HEK293T (cell line): ENCODE measurements at places on chromosomes 6 and 20.
A peak's percentile ranks its signal among the peaks of the same experiment; 100 is the strongest.

DNA sequence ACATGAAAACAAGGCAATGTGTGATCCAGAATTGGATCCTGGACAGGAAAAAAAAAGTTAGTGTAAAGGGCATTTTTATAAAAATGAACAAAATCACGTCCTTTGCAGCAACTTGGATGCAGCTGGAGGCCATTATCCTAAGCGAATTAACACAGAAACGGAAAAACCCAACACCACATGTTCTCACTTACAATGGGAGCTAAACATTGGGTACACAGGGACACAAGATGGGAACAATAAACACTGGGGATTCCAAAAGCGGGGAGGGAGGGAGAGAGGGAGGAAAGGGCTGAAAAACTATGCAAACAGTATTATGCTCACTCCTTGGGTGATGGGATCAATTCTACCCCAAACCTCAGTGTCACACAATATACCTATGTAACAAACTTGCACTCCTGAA lies 91.4 kb upstream of the BTBD3 start:
- no peak for DNase-seq

DNA sequence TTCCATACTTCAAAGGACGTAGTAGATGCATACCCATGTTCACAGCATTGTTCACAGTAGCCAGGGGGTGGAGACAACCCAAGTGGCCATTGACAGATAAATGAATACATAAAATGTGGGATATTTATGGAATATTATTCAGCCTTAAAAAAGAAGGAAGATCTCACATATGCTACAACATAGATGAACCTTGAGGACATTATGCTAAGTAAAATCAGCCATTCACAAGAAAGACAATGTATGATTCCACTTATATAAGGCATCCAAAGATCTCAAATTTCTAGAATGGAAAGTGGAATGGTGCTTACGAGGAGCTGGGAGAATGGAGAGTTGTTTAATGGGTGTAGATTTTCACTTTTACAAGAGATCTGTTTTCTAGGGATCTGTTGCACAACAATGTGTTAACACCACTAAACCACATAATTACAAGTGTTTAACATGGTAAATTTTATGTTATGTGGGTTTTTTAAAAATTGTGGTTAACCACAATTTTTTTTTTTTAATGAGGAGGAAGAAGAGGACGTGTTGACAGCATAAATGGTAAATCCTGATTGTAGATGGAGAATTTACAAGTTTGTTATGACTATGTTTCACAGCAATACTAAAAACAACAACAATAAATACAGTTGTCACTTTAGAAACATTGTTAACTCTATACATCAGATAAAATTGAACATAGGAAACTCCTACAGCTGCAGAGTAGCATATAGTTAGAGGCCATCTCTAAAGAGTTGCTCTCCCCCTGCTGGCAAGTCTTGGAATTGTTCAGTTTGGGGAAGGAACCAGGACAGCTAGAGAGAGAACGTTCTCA lies 41.6 kb downstream of the CCN2 start:
- DNase-seq: peak; percentile 68

GRCh38 chr6:72959821-72960220 lies 265.5 kb downstream of the KHDC1L start:
- no peak for DNase-seq

DNA sequence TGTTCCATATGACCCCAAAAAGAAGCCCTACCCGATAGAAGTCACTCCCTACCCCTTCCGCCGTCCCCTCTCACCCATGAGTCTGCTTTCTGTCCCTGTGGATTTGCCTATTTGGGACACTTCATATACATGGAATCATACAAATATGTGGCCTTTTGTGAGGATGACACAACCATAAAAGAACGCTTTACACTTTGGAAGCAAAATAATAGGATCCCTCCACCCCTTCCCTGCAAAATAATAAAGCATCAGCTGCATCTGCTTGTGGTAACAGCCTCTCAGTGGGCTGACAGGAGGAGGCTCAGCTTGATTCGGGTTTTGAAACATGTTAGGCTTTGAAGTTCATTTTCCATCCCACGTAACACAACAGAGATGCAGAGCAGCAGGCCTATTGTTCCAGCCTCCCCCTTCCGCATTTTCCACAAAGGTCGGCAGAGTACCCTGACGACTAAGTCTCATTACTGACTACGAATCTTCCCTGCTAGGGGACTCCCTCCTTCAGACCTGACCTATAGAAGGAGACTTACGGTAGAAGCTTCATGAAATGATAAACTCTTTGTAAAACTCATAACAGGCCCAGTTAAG lies 99.1 kb downstream of the ALDH8A1 start:
- no peak for DNase-seq

GRCh38 chr6:118705544-118706491 lies 54.4 kb upstream of the CEP85L start:
- DNase-seq: no peak

GRCh38 chr6:33030245-33030644 lies 20.9 kb upstream of the HLA-DOA start:
- DNase-seq: no peak

DNA sequence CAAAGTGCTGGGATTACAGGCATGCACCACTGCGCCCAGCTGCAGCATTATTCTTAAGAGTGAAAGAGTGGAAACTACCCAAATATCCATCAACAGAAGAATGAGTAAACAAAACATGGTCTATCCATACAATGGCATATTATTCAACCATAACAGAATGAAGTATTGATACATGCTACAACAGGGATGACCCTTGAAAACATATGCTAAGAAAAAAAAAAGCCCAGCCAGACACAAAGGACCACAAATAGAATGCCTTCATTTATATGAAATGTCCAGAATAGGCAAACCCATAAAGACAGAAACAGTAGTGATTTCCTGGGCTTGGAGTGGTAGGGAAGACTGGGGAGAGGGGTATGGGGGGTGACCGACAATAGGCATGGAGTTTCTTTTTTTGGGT lies 7.1 kb downstream of the TUBB2B start:
- DNase-seq: no peak

DNA sequence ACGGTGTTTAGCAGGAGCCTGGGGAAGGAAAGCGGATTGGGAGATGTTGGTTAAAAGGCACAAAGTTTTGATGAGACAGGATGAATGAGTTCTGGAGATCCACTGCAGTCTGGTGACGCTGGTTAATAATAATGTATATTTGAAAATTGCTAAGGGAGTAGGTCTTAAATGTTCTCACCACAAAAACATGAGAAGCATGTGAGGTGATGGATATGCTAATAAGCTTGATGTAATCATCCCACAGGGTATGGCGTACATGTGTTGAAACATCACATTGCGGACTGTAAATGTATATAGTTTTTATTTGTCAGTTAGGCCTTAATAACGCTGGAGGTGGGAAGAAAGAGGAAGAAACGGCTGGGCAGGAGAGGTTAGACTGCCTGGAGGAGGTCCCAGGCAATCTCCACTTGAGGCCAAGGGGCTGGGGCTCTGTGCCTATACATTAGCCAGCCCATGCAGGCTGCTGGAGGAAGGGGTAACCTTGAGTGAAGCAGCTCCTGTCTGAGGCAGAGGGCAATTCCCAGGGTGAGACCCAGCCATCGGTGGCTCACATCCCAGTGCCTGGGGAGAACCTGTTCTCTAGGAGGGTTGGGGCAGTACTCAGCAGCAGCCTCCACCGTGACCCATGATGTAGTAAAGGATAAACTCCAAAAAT lies 188.2 kb upstream of the QKI start:
- DNase-seq: no peak

- peak; percentile 26 for DNase-seq
Observed at GRCh38 chr6:100305209-100305869, 159.4 kb downstream of the SIM1 start.

DNA sequence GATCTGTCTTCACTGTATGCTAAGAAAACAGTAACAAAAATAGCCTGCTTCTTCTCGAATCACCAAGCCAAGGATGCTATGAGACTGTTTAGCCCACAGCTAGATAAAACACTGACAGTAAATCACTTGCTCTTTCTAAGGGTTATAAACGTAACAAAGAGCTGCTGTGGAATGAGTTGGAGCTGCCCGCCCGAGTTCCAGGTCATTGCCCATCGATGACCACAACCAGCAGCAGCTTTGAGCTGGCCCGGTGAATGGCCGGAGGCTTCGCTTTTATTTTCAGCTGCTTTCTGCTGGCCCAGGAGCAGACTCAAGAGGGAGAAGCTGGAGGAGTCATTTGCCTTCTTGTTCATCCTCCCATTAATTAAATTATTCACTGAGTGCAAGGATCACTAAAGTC lies 82.2 kb upstream of the CDH4 start:
- no peak for DNase-seq

DNA sequence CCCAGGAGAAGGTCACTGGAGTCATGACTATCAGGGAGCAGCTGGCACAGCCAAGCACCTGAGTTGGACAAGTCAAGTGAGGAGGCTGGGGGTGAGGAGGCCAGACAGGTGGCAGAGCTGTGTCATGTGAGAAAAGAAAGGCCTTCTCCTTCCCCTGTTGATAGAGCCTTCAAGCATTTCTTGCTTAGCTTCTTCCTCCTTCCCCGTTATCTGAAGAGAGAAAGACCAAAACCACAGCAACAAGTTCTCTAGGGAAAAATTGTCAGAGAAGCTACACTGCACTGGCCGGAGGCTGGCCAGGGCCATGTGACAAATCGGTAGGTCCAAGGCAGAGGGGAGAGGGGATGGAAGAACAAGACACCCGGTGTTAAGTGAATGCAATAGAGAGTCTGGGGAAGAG lies 202.1 kb upstream of the PRDM1 start:
- no peak for DNase-seq

DNA sequence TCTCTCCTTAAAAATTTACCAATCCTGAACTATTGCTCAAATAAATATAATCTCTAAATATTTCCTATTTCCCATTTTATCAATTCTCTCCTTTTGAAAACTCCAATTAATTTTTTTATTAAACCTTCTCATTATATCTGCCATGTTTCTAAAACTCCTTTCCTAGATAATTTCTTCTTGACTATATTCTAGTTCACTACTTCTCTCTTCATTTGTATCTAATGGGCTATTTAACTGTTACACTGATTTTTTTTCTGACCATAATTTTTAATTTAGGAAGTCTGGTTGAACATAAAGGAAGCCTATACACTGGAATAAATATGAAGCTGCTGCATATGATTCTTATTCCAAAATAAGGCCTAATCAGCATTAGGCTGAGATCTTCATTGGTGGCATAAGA lies 96.3 kb upstream of the PLN start:
- no peak for DNase-seq

DNA sequence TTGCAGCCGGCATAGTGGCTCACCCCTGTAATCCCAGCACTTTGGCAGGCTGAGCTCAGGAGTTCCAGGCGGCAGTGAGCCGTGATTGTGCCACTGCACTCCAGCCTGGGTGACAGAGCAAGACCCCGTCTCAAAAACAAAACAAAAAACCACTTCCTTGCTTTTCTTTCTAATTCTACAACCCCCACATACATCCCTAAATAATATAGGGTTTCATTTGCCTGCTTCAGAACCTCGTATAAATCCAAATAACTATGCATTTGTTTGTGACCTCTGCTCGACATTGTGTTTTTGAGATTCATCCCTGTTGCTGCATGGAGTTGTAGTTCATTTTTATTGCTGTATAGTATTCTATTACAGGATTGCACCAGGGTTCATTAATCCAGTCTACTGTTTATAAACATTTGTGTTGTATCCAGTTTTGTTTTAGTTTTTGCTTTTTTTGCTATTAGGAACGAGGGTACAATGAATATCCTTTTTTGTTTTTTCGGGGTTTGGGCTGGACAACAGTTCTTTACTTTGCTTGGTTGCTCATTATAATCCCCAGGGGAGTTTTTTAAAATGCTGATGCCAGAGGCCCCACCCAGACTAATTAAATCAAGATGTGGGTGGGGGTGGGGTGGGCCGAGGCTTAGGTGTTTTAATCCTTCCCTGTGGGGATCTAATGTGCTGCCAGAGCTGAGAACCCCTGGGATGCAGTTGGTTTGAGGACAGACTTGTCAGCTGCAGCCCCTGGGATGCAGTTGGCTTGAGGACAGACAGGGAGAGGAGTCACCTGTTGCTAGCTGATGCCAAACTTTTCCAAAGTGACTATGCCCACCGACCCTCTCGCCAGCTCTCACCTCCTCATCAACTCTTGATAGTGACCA lies 2.4 kb upstream of the SNAI1 start:
- no peak for DNase-seq

DNA sequence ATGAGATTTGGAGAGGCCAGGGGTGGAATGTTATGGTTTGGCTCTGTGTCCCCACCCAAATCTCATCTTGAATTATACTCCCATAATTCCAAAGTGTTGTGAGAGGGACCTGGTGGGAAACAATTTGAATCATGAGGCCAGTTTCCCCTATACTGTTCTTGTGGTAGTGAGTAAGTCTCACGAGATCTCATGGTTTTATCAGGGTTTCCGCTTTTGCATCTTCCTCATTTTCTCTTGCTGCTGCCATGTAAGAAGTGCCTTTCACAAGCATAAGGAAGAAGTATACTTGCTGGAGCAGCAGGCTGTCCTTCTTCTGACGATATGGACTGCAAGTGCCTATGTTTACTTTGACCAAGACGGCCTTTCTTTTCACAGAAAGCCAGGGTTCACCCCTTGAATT lies 270.5 kb downstream of the ESR1 start:
- no peak for DNase-seq

- DNase-seq: no peak
Observed at GRCh38 chr6:5133943-5134342, 48.8 kb downstream of the PPP1R3G start.

DNA sequence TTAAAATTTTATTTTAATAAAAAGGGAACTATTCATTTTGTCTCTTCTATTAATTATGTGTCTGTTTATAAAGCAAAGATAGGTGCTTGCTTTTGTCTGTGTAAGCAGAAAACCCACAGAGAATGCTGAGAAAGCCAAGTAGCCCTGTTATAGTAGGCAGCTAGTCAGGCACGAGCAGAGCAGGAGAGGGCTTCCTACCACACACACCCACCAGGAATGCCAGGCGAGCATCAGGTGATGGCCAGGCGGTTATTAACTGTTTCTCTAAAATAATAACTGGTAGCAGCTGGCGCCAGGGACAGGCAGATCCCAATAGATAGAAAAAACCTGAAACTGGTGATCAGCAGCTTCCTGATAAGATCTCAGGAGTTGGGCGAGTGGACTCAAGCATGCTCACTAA lies 15.7 kb downstream of the C6orf15 start:
- no peak for DNase-seq

GRCh38 chr6:168128631-168129291 lies 49.7 kb upstream of the FRMD1 start:
- no peak for DNase-seq

DNA sequence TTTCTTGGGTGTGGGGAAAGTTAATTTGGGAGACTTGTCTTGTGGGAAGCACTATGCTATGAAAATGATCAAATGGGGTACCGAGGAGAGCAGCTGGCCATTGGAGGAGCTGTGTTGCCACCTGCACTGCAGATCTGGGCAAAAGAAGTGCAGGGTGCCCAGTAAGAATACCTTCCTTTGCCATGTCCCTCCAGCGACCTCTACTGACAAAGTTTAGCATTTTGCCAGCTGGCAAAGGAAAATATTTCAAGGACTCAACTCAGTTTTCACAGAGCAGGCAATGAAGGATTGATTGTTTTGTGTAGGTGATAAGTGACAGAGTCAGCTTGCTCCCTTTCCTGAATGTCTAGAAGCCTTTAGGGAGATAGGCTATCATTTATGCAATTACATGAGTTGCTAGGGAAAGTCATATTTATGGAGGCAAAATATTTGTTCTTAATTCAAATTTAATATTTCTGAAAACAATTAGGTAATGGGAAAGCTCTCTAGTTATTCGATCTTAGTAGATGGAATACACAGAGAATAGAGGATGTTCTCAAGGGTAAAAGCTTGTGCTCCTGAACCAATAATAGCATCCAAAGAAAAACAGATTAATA lies 118.4 kb downstream of the FARS2 start:
- peak; percentile 56 for DNase-seq
